Activated CD4-positive, alpha-beta T cell treated with anti-CD3 and anti-CD28 coated beads, Interleukin-2, amount 10 ng/mL, durations not matched to agents 24 days and 14 days (primary cell): ENCODE measurements at places on chromosomes 13 and 19.

DNA sequence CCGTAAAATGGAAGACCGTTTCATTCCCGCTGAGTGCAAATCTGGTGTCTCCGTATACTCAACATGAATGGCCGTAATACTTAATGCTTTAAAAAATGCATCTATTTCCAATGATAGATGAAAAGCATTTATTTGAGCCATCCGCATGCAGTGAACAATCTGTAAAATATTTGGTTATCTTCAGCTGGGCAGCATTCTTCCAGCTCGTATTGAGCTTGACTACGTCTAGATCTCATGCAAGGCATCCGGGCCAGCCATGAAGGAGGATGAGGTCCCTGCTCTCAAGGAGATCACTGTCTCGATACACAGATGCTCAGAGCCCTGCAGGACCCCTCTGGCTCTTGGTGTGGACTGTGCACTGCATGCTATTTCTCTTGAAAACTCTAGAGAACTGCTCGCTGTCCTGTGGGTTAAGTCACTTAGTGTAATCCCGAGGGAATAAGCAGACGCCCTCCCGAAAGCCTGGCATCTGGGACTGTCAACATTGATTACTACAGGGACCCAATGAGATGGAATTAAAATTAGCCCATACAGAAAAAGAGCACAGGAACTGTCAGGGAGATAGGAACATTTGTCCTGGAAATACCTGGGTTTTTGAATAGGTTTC, 112.4 kb upstream of the RNF113B start:
- DNase-seq = no peak

GRCh38 chr19:46159418-46160232, 11.6 kb downstream of the IGFL2 start:
- no peak for DNase-seq

GRCh38 chr19:7792281-7792680, 29.2 kb downstream of the CLEC4M start:
- DNase-seq = no peak

- DNase-seq = no peak
Observed at GRCh38 chr19:46950526-46951170, 69.0 kb upstream of the NPAS1 start.

DNA sequence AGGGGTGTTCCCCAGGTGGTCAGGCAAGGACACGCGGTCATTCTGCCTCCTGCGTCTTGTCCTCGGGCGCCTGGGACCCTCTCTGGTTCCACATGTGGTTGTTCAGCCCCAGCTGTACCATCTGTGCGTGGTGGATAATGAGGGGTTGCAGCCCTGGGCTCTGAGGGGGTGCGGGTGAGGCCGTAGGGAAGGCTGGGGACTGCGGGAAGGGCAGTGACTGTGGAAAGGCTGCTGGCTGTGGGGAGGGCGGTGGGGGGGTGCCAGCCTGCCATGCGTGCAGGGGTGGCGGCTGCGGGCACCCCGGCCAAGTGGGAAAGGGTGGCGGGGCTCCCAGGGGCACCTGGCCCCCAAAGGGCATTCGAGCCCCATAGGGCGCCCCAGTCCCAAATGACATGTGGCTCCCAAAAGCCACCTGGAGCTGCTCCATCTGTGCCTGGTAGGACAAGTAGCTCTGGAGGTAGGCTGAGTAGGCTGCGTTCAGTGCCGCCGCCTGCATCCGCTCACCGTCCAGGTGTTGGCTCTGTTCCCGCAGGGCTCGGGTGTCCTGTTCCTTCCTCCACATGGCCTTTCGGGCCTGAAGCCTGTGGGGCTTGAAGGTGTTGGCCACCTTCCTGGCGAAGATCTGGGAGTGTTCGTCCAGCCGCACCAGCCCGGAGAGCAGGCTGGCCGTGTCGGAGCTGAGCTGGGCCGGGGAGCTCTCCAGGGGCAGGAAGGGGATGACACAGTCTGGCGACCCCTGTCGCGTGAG, 15.1 kb downstream of the TICAM1 start:
- DNase-seq = no peak

GRCh38 chr13:113820813-113821651, 42.8 kb downstream of the GAS6 start:
- no peak for DNase-seq

DNA sequence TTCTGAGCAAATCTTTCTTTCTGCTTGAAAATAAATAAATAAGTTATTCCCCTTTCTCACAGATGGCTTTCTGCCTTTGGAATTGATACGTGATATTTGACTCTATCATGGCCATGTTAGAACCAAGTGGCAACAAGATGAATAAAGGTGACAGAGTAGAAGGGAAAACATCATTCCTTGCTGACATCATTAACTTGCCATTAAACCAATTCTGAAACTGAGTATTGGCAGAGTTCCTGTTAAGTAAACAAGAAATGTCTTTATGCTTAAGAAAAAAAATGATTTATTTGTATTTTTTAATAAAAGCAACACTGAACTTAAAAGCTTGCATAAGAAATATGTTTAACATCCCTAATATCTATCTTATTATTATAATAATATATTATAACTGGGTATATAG, 828.1 kb downstream of the PCDH9 start:
- DNase-seq = no peak

DNA sequence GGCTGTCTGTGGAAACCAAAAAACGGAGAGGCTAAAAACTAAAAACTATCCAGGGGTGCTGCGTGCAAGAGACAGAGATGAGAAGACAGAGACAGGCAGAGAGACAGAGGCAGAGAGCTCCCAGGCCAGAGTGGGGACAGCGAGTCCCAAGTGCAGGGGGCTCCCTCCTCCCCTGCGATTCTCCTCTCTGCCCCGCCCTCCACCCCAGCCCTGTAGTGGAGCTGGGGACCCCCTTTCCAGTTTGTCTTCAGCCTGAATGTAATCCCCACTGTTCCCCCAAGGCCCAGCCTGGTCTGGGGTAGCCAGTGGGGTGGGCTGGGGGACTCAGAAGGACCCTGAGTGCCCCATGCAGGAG, 2.0 kb downstream of the NFIC start:
- no peak for DNase-seq

- no peak for DNase-seq
Observed at GRCh38 chr19:47660435-47660832, 51.5 kb downstream of the BICRA start.

DNA sequence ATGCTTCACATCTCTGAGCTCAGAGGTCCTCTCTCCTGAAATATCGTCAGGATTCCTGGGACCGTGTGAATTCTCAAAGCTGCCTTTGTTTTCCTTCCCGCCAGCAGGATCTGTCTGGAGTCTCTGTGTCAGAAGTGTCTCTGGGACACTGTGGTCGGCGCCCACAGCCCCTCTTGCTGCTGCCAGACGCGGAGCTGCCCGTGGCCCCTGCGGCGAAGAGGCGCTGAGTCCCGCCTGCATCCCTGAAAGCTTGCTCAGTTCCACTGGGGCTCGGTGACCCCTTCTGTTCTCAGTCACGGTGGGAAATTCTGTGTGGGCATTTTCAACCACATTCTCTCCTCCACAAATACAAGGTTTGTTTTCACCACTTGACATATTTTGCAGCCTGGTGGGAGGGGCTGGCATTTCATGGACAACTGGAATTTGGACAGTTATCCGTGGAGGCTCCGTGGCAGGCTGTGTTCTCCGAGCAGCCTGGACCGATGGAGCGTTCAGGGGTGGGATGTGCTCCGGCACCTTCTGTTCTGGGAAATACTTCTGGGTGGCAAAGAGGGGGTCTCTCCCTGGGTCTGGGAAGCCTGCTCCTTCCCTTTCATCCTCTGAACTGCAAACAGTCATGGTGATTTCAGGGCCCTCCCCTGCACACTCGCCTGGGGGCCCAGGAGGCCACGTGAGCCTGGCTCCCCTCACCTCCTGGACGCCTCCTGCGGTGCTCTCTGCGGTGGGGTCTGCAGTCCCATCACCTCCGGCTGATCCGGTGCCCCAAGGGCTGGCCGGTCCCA, 42.6 kb upstream of the GRTP1 start:
- no peak for DNase-seq

GRCh38 chr13:27925220-27925991, 5.6 kb downstream of the PDX1 start:
- DNase-seq = no peak
